ENCODE measurements at places on chromosomes 2 and 18.

- DNase-seq, result no peak
These were observed 46.2 kb downstream of the GREB1 start for GRCh38 chr2:11579867-11580659.

DNA sequence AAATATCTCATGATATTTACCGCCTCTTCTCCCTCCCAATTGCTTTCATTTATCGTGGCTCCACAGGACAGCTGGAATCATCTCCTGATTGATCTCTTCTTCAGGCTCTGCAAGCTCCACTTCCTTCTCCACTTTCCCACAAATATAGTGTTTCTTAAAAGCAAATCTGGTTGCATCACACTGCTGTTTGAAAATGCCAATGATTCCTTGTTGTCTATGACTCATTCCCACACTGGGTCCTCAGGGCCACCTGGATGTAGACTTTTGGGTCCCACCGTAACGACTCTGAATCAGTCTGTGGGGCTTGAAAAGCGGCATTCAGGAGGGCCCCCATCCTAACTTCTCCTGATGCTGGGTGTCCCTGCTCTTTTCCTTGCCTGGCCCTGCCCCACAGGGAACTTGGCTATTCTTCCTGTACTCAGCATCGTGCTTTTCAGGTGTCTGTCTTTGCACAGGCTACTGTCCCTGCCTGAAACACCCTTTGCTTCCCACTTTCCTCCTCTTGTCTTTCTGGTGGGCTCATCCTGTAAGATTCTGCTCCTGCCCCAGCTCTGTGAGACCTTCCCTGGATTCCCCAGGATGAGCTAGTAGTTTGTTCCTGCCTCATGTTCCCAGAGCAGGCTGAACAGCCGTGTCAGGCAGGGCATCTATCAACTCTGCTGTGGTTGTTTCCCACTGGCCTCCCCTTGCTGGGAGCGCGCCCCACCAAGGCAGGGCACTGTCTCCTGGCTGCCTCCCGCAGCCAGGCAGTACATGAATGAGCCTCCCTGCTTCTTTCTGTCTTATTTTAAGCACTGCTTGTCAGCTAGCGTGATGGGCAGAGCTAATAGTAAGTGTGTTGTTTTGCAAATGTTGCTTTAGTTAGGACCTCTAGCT lies 111.9 kb downstream of the KCTD1 start:
- no peak for DNase-seq

- no peak for DNase-seq
These were observed 4.3 kb upstream of the SPOPL start for GRCh38 chr2:138497294-138497693.

DNA sequence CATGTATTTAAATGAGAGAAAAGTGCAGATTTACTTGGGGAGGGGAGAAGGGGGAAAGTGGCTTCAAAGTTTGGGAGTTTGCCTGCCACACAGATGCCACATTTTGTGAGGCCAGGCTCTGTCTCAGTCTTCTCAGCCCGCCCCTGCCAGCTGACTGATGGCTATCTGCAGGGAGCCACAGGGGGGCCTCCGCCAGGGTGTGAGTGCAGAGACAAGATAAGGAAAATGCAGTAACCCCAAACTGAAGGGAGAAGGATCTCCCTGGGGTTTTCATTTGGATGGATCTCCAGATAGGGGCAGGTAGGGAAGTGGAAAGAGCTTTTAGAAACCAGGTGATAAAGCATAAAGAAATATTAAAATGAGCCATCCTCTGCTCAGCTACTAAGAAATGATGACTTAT lies 128.8 kb downstream of the ZNF521 start:
- DNase-seq, result no peak

- DNase-seq, result no peak
These were observed 128.3 kb upstream of the ARHGAP28 start for GRCh38 chr18:6601241-6601640.

DNA sequence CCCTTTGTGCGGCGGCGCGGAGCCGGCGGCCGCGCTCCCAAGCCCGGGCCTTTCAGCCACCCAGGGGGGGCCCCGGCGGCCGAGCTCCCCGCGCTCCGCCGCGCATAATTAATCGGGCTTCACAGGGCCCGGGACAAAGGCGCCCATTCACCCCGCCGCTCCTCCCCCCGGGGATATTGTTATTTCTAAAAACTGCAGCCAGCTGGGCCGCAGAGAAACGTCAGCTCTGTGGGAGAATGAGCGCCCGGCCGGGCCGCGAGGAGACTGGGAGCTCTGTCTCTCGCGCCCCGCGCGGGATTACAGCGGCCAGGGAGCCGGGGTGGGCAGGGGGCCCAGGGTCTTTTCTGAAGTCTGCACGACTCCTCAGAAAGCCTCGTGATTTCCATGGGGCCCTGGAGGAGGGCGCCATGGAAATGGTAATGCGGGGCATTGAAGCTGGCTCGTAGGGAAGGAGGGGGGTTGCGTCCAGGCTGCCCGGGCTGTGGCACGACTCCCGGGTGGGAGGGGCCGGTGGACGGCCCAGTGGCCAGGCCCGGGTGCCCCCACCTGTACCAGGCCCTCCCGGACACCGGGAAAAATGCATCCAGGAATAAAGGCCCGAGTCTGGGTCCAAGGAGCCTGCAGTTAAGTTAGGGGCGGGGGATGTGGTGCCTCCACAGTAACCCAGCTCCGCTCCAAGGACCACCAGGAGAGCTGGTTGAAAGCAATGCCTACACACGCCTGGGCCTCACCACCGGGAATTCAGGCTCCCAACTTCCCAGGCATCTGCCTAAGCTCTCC lies 125.3 kb downstream of the ZFP36L2 start:
- DNase-seq, result no peak

GRCh38 chr2:66790651-66791181 lies 355.8 kb downstream of the MEIS1 start:
- DNase-seq, result no peak

- no peak for DNase-seq
These were observed 15.3 kb downstream of the UPP2 start for GRCh38 chr2:158116936-158117335.

DNA sequence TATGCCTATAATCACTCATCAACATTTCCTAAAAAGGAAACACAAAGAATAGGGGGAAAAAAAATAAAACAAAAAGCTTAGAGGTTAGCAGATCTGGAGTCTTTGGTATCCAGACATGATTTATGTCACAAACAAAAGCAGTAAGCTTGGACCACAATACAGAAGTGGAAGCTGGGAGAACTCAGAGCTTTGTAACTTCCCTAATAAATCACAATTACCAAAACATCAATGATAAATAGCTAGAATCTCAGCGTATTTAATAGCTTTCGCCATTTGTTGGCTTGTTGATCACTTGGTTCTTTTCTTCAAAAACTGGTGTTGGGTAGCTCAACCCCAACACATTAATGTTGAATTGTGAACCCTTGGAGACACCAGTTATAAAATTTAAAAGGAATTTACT lies 392.5 kb downstream of the IRS1 start:
- DNase-seq, result no peak

GRCh38 chr2:232228971-232229894 lies 149.3 kb upstream of the ALPP start:
- DNase-seq, result no peak

GRCh38 chr2:29013057-29013780 lies 32.1 kb downstream of the TOGARAM2 start:
- no peak for DNase-seq

DNA sequence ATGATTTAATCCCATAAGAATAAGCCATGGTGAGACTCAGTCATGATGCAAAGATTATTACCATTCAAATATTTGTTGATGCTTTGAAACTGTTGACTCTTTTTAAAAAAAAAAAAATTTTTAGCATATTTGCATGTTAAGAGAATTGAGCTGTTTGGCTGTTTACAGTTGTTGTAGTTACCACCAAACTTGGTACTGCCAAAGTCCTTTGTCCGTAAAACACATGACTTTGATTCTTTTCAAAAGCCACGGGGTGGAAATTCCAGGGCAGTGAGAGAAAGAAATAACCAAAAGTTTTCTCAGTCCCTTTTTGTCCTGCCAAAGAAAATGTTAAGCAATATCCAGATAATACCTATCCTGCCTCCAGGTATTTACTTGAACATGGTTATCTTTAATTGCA lies 474.8 kb downstream of the METTL4 start:
- no peak for DNase-seq

GRCh38 chr18:73621091-73621490 lies 526.5 kb downstream of the FBXO15 start:
- no peak for DNase-seq
